T-cell (primary cell): ENCODE measurements at places on chromosomes 2 and 18.

DNA sequence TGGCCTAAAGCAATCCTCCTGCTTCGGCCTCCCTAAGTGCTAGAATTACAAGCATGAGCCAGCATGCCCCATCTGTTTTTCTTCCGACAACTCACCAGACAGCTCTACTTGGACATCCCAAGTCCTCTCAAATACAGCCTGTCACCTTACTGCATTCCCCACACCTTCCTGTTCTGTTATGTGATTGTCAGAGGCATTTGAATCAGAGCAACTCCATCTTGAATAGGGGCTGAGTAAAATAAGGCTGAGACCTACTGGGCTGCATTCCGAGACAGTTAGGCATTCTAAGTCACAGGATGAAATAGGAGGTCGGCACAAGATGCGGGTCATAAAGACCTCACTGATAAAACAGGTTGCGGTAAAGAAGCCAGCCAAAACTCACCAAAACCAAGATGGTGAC is 17.3 kb downstream of the ACVR1 start:
- no peak for DNase-seq

- no peak for DNase-seq
Observed at GRCh38 chr18:49585781-49586663, 24.2 kb downstream of the LIPG start.

- no peak for DNase-seq
Observed at GRCh38 chr18:64171576-64171975, 22.7 kb upstream of the LINC00305 start.

DNA sequence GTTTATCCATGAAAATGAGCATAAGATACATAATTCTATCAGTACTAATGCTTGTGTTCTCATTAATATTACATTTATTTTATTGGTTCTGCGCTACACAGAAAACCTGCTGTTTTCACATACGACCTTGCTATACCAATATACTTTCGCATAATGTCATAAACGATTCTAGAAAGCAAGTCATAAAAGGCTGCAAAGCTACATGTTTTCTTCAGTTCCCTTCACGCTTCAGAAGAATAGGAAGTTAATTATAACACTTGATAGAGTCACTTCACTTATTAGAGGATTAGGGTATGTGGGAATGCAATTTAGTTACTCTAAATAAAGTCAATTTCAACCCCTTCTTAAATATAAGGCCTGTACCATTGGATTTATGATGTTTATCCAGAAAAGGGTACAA is 29.0 kb downstream of the PSME4 start:
- no peak for DNase-seq

GRCh38 chr18:1018181-1018681 is 113.6 kb downstream of the ADCYAP1 start:
- DNase-seq = no peak

GRCh38 chr18:59264121-59264571 is 9.1 kb downstream of the RAX start:
- no peak for DNase-seq

DNA sequence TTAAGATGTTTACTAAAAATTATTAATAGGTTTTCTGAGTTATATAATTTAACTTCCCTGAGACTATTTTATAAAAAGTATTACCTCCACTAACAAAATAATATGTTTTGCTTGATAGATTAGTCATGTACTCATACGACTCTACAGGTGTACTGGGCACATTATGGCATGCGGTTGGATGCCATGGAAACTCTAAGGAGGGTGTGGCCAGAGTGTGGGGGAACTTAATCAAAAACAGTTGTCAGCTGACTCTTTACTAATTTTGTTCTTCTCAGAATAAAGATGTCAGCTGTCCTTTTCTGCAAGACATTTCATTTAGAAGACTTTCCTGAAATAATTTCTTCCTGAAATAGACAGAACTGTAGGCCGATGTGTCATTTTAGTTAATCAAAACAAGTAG is 228.3 kb upstream of the SIX3 start:
- DNase-seq = no peak

DNA sequence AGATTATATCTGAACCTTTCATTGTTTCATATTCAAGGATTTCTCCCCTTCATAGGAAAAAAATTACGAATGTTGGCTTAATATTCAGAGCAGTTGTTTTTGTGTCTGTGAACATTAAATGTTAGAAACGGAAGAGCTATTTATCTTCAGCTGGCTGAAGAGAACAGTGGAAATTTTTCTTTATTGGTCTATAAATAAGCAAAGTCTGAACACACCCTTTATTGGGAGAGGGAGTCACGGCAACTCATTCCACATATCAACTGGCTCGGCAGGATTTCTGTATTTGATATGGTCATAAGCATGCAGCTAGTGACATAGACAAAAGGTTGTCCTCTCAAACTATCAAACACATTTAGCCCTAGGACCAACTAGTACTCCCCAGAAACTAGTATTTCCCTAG is 468.4 kb upstream of the HNRNPA3 start:
- no peak for DNase-seq

GRCh38 chr2:237474931-237475703 is 11.9 kb upstream of the MLPH start:
- peak; percentile 82 for DNase-seq

DNA sequence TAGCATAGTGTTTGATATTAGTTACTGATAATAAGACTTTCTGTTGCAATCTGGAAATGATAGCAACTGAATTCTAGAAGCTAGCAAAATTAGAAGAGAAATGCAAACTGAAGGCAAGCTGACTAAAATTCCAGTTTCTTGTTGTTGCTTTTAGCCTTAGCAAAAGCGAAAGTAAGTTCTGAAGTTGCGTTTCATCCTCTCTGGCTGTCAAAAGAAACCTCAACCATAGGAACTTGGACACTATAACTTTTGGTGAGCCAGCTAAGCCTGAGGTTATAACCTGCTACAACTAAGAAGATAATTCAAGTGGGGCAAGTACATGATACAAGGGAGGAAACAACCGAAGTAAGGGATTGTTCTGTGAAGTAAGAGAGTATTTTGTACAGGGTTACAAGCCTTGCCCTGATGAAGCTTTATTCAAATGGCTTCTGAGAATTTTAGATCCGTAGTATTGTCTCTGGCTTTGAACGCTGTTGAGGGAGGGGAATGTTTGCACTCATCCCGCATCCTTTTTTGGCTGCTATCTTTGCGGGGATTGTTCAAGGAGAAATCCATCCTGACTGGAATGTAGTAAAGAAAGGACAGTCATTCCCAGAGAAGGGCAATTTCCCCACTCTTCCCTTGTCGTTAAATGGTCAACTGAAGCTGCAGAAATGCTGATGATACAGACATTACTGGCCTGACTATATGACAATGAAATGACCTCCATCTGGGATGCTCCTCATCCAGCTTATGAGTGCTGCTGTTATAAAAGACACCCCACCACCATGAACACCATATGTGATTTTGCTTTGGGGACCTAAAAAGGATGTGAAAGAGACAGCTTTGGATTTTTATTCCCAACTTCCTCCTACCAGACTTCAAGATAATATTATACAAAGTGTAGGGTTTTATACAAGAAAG is 7.0 kb upstream of the TMX3 start:
- DNase-seq = no peak

DNA sequence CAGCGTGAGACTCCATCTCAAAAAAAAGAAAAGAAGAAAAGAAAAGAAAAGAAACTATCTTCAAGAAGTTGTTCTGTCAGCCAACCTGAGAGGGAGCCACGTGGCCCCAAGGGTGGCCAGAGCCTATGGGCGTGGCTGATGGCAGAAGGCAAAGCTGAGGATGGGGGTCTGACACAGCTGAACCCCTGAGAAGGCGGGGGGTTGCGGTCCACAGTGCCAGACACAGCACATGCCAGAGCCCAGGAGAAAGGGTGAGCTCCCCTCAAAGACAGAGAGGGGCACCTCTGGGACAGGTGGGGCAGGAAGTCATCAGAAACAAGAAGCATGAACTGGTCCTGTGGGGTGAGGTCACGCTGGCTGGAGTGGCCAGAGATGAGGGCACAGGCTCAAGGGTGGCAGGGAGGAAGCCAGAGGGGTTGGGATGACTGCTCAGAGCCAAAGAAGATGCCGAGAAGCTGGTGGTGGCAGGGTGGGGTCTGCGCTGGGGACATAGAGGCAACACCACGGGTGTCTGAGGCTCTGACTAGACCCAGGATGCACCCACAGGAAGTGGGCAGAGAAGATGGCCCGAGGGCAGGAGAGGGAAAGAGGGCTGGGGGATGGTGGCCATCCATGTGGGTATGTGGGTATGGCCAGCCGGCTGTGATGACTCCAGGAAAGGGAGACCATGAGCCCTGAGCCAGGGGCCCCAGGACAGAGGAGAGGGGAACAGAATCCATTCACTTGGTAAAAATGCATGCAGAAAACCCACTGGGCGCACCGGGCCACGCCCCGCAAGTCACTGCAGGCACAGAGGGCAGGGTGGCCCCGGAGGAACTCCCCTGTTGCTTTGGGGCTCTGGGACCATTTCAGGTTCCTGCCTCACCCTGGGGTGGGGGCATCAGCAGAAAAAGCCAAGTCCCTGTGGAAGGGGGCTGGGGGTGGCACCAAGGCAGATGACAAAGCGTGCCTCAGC is 8.4 kb downstream of the KIF1A start:
- no peak for DNase-seq

DNA sequence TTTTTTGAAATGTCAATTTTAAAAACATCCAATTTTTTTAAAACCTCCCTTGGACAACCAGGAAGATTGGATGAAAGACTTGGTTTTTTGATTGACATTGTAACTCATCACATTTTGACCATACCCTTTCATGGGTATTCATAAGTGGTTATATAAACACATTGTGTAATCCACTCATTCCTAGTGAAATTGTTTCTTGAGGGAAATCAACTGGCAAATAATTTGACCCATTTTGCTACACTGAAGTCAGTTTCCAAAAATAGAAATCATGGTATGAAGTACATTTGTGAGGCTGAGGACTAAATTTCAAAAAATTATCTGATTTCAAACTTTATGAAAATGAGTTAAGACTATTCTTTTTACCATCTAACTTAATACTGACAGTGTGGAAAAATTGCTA is 31.5 kb downstream of the FBXO48 start:
- no peak for DNase-seq

DNA sequence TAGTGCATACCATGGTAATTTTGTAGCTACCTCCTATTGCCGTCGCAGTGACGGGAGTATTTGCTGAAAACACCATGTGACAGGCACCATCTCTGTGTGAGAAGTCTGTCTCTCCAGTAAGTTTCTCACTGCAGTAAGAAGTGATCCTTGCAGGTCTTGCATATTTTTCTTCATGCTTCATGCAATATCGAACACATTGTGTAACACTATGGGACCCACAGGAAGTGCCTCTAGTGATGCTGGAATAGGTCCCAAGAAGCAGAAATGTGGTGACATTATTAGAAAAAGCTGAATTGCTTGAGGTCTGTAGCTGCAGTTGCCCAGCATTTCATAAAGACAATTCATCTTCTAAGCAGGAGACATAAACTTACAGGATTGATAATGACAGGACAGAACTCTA is 167.6 kb downstream of the DCDC2C start:
- no peak for DNase-seq

DNA sequence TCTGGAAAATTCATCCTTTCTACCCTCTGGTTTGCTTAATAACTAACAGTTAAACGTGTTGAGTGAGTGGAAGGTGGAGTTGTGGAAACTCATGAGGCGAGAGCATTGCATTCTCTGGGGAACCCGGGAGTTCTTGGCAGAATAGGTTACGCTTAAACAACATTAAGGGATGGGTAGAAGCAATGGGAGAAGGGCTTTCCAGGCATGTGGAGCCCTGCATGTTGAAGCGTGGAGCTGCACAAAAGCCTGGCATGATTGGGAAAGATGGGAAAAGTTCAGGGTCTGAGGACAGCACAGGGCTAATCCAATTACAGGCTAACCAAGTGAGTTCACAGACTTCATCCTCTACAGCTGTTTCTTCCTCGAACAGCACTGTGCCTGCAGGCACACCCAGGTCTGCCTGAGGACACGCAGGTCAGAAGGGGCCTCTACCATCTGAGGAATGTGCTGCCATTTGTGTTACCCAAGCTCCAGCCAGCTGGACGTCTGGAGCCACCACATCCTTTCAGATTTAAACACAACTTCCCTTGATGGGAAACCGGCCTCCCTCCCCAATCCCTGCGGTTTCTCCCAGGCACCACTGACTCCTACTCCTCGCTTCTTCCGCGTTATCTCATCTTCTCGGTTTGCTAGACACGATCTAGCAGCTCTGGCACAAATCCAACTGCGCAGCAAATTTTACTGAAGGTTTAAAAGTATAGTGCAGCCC is 164.2 kb downstream of the ANTXR1 start:
- DNase-seq = no peak

GRCh38 chr2:8198766-8199382 is 483.0 kb upstream of the ID2 start:
- no peak for DNase-seq

DNA sequence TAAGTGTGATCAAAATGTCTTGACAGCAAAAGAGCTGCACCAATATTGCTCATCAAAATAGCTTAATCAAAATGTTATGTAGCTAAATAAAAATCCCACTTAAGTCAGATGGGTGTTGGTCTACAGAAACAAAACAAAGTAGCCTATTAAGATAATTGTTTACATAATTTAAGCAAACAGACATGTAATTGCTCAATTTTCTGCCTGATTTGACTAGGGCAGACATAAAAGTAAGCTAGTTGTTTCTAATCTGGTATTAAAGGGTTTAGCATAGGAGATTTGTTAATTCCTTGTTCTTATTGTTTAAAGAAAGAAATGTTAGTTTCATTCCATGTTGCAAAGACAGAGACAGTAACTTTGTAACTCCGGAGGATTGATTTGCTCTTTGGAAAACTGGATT is 11.5 kb upstream of the FEZ2 start:
- no peak for DNase-seq

DNA sequence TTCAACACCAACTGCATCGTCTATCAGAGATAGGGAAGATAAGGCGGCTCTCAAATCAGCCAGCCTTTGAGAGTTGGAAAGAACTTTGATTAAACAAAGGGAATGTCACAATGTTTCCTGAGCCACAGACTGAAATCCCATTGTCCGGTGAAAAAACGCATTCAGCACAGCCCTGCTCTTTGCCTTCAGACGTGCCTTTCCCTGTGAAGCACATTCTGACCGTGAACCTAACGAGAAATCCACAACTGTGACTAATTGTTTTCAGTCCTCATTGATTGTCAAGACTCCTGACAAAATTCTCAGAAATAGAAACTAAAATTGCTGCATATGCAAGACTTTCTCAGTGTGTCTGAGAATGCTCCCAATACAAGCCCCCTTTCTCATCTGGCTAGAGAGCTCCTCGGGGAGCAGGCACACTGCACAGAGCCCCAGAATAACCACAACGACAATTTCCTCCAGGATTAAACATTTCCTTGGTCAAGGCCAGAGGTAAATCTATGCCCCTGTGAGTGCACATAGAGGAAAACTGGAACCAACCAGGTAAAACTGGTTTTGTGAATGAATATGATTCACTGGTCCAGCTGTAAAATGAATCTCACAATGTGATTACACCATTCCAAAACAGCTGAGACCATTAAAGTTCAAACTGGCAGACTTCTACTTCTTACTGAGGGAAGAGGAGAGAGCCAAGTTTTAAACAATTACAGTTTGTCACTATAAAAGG is 561.9 kb upstream of the ID2 start:
- no peak for DNase-seq

GRCh38 chr2:234496055-234496834 is 636 bp downstream of the ARL4C start:
- DNase-seq = peak; percentile 35
